ENCODE measurements at places on chromosomes 3 and 15. TPM values are rescaled to one million over a fixed set of nuclear protein-coding genes. Genes with fewer than 3 reads are reported as not detected.

TNFAIP8L3 gene
- total RNA-seq, result 38.3 TPM

CNTN3 gene
- total RNA-seq, result not detected

GUCA1C gene
- not detected for total RNA-seq

GOLGA6L7 gene
- total RNA-seq, result not detected

ACSBG1 gene
- total RNA-seq, result not detected

CPEB1 gene
- total RNA-seq, result not detected

MLF1 gene
- 5.3 TPM for total RNA-seq

PIERCE2 gene
- 2.3 TPM for total RNA-seq

ARL14 gene
- total RNA-seq, result not detected

TBC1D2B gene
- total RNA-seq, result 45.4 TPM

XIRP1 gene
- not detected for total RNA-seq

SPATA12 gene
- 0.14 TPM for total RNA-seq

IL1RAP gene
- 8.7 TPM for total RNA-seq

OXSM gene
- total RNA-seq, result 8.0 TPM

NGLY1 gene
- 29.6 TPM for total RNA-seq

PPP1R14D gene
- total RNA-seq, result not detected

PLOD2 gene
- 228 TPM for total RNA-seq

PATL2 gene
- total RNA-seq, result not detected

A4GNT gene
- not detected for total RNA-seq

KCNAB1 gene
- total RNA-seq, result 11.7 TPM

ANKUB1 gene
- not detected for total RNA-seq

GOLGA8K gene
- 3.8 TPM for total RNA-seq

DGKG gene
- not detected for total RNA-seq

KCNMB2 gene
- total RNA-seq, result not detected

HAPLN3 gene
- total RNA-seq, result 40.4 TPM

NLGN1 gene
- 16.3 TPM for total RNA-seq

KLHL40 gene
- total RNA-seq, result not detected

CGNL1 gene
- 27.1 TPM for total RNA-seq

RTP3 gene
- total RNA-seq, result not detected

CBLB gene
- total RNA-seq, result 39.8 TPM

RTP1 gene
- total RNA-seq, result not detected

NRROS gene
- 14.4 TPM for total RNA-seq

GLCE gene
- total RNA-seq, result 79.8 TPM

AHSG gene
- not detected for total RNA-seq

HRG gene
- not detected for total RNA-seq
